ENCODE measurements at places on chromosomes 4 and X. TPM values are rescaled to one million over a fixed set of nuclear protein-coding genes. Genes with fewer than 3 reads are reported as not detected.

CFI gene
- 0.94 TPM for total RNA-seq

TIGD2 gene
- 10.4 TPM for total RNA-seq

XG gene
- total RNA-seq = not detected

COL4A6 gene
- 0.02 TPM for total RNA-seq

RBM46 gene
- not detected for total RNA-seq

CT55 gene
- total RNA-seq = 50.9 TPM

ASB11 gene
- total RNA-seq = not detected

PDLIM3 gene
- total RNA-seq = not detected

DNA sequence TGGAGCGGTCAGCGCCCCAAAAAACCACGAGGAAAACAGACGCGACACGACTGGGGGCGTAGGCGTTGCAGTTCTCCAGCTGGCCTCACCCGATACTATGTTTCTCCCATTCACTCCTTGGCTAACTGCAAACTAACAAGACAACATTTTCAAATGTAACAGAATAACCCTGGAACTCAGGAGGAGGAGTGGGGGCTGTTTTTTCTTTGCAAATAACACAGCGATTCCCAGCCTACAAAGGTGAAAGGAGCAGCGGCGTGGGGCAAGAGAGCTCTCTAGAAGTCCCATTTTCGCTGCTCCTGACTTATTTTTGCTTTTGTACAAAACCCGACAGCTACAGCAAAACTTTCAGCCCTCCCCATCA is 1.6 kb downstream of the SOX3 start:
- H3K27ac ChIP-seq = no peak overlapping the region
- no peaks in the 10 kb centered on the region for H3K27me3 ChIP-seq
- H3K36me3 ChIP-seq = no peaks in the 10 kb centered on the region
- H3K4me3 ChIP-seq = no peak overlapping the region

DNA sequence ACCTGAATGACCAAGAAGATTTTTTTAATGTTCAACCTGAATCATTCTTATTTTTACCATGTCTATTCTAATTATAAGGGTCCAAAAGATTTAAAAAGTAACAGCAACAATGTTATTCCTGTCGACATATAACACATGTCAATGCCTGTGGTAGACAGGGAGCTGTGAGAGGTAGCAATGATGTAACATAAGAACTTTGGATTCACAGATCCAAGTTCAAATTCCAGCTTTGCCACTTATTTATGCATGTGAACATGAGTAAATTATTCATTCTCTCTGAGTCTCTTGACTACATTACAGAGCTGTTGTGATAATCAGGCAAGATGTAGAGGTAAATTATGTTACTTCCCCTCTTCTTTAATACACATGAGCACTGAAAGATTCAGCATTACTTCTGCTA is 54.5 kb downstream of the KLHL8 start:
- no peaks in the 10 kb centered on the region for H3K4me1 ChIP-seq
- no peaks in the 10 kb centered on the region for H3K27me3 ChIP-seq
- no peak overlapping the region for H3K4me3 ChIP-seq
- no peak for DNase-seq

DNA sequence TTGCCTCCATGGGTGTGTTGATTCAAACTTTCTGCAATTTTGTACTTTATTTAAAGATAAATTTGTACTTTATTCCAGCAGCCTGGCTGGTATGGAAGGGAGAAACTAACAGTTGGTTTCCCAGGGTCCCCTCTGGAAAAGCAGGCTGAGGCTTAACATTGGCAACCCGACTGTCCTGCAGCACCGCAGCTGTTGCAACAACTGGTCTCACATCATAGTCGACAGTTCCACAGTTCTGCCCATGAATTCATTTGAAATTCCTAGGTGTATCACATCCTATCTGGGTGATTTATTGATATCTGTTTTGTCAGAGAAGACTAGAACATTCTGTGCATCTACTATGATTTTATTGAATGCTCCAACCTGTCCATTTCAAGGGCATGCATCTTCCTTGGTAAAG is 98.8 kb upstream of the GATB start:
- no peaks in the 10 kb centered on the region for H3K36me3 ChIP-seq
- no peak overlapping the region for H3K4me3 ChIP-seq
- H3K27me3 ChIP-seq = peaks cover 30% of the 10 kb centered on the region
- H3K27ac ChIP-seq = no peak overlapping the region

- no peak overlapping the region for H3K27ac ChIP-seq
- H3K27me3 ChIP-seq = no peaks in the 10 kb centered on the region
- H3K4me1 ChIP-seq = peaks cover 6% of the 10 kb centered on the region
- peaks cover 6% of the 10 kb centered on the region for H3K36me3 ChIP-seq
- H3K4me3 ChIP-seq = no peak overlapping the region
- DNase-seq = no peak
These were observed 88.9 kb downstream of the UBE2K start for GRCh38 chr4:39786838-39787237.

GRCh38 chrX:120357186-120357585 is 4.7 kb upstream of the ATP1B4 start:
- H3K27ac ChIP-seq = no peak overlapping the region
- no peaks in the 10 kb centered on the region for H3K27me3 ChIP-seq
- H3K36me3 ChIP-seq = no peaks in the 10 kb centered on the region
- H3K4me3 ChIP-seq = no peak overlapping the region

GRCh38 chr4:140150636-140150885 is 3.4 kb downstream of the MAML3 start:
- peaks cover 33% of the 10 kb centered on the region for H3K4me1 ChIP-seq
- DNase-seq = no peak
- peaks cover 22% of the 10 kb centered on the region for H3K27me3 ChIP-seq
- peak overlapping the region; percentile 69 for H3K27ac ChIP-seq

DNA sequence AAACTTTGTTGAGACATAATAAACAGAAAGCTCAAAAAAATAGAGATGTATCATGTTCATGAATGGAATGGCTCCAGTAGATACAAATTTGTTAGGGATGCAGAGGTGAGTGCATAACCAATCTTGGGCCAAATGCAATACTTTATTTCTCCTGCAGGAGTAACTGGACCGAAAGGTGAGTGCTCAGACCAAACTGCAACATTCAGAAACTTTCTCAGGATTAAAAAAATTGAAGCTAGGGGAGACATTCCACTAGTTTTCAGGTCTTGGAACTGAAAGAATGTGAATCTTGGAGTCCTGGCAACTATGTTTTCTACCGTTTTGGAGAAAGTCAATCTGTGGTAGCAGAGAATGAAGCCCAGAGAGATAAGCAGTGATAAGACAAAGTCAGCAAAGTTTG is 21.2 kb upstream of the LCORL start:
- no peaks in the 10 kb centered on the region for H3K36me3 ChIP-seq
- no peak overlapping the region for H3K27ac ChIP-seq
- no peak for DNase-seq
- no peaks in the 10 kb centered on the region for H3K4me1 ChIP-seq
- no peak overlapping the region for H3K4me3 ChIP-seq

GRCh38 chr4:156954587-156954986 is 17.0 kb downstream of the PDGFC start:
- no peaks in the 10 kb centered on the region for H3K4me1 ChIP-seq
- no peaks in the 10 kb centered on the region for H3K36me3 ChIP-seq
- H3K4me3 ChIP-seq = no peak overlapping the region

DNA sequence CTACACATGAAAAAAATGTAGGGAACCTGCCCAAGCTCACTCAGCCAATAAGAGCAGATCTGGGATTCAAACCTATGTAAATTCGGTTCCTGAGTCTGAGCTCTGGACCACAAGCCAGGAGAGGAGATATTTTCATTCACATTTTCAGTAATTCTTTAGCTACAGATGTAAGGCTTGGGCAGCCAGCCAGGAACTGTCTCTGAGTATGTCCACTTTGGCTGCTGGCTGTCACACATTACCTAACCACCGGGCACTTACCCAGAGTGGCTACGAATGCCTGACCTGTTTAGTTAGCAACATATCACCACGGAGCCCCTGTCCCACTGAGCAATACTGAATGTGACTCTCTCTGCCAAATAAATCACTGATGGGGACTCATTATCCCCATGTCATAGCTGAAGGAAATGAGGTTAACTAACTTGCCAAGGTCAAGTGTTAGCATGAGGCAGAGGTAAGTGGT is 15.3 kb downstream of the USP46 start:
- H3K36me3 ChIP-seq = no peaks in the 10 kb centered on the region
- no peaks in the 10 kb centered on the region for H3K27me3 ChIP-seq
- no peak overlapping the region for H3K4me3 ChIP-seq
- no peak for DNase-seq
- no peak overlapping the region for H3K27ac ChIP-seq

DNA sequence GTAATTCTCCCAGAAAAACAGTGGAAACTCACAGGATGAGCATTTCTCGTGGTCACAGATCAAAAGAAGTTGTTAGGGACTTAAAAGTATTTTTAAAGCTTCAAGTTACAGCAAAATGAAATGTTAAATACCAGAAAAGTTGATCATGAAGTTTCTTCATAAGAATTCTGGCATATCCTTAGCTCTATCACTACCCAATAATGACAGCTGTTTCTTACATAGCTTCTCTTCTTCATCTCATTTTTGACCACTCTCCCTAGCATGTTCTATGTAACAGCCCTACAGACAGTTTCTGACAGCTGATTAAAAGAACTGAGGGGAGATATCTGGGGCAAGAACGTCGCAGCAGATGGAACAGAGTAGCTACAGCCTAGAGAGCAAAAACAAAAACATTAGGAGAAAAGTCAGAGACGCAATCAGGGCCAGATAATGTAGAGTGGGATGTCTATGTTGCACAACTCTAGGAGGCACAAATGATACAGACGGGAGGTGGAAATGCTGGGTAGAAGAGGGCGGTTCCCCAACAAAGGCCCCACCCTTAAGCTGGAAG is 108.7 kb downstream of the CORIN start:
- H3K4me3 ChIP-seq = no peak overlapping the region
- H3K36me3 ChIP-seq = no peaks in the 10 kb centered on the region
- no peaks in the 10 kb centered on the region for H3K27me3 ChIP-seq
- no peak for DNase-seq
- no peaks in the 10 kb centered on the region for H3K4me1 ChIP-seq

- no peak overlapping the region for H3K27ac ChIP-seq
- H3K4me1 ChIP-seq = no peaks in the 10 kb centered on the region
- H3K4me3 ChIP-seq = no peak overlapping the region
These were observed 34.6 kb upstream of the SLC9A7 start for GRCh38 chrX:46793386-46794143.

DNA sequence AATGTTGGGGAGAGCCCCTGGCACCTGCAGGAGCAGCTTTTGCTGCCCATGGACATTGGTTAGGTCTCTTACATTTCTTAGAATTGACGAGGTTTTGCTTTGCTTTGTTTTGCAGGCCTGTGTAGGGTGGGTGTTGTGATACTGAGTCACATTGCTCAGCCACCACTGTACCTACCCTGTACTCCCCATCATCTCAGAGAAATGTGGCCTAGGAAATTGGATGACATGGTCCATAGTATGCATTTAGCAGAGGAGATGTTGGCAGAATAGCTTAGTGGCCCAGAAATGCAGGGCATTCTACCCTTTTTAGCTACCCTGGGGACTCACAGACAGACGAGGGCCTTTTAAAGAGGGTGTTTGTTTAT is 43.7 kb downstream of the IL21 start:
- H3K4me3 ChIP-seq = no peak overlapping the region
- H3K27ac ChIP-seq = no peak overlapping the region
- H3K4me1 ChIP-seq = no peaks in the 10 kb centered on the region
- no peaks in the 10 kb centered on the region for H3K36me3 ChIP-seq
- no peak for DNase-seq
- H3K27me3 ChIP-seq = no peaks in the 10 kb centered on the region

DNA sequence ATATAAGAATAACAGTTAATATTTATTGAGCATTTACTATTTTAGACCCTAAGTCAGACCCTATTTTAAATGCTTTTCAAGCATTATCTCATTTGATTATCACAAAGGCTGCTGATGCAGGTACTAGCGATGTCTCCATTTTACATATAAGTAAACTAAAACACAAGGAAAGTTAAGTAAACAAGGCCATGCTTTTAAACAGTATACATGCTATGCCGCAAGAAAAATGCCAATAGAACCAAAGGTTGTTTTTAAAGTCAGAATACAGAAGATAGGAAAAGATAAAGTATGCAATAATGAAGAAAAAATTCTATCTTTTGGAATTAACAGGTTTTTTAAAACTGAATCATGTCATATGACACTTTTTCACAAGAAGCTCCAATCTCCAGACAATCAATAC is 26.2 kb downstream of the RFC1 start:
- no peak for DNase-seq
- peaks cover 34% of the 10 kb centered on the region for H3K36me3 ChIP-seq
- H3K27me3 ChIP-seq = no peaks in the 10 kb centered on the region
- H3K4me3 ChIP-seq = no peak overlapping the region

- DNase-seq = no peak
- H3K27me3 ChIP-seq = no peaks in the 10 kb centered on the region
- no peak overlapping the region for H3K27ac ChIP-seq
- H3K36me3 ChIP-seq = no peaks in the 10 kb centered on the region
- H3K4me1 ChIP-seq = no peaks in the 10 kb centered on the region
These were observed 206.9 kb upstream of the INTU start for GRCh38 chr4:127425851-127426250.

DNA sequence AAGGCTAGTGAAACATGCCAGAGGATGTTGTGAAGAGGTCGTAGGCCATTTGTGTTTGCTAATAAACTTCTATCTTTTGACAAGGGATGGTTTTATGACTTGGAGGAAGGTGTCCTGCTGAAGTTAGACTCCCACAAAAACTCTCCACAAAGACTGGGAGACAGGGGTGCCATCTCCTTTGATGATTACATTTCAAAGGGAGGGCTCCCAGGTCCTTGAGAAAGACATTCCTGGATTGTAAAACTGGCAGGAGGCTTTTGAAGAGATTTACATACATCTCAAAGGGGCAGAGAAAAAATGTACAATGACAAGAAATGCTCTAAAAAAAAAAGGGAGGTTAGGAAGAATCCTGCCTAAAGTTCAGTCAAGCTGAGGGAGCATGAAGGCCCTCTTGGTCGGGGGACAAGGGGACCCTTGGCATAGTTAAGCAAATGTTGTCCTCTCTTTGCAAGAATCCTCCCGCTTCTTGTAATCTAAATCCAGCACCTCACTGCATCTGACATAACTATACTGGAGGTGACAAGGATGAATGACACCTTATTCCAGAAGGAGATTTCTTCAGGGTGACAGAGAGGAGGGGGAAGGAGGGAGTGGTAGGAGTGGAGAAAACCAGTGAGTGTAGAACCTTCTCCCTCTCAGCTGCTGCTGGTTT is 41.1 kb upstream of the MGST2 start:
- no peak for DNase-seq
- H3K27ac ChIP-seq = no peak overlapping the region
- peaks cover 7% of the 10 kb centered on the region for H3K27me3 ChIP-seq
- no peaks in the 10 kb centered on the region for H3K4me1 ChIP-seq
- H3K36me3 ChIP-seq = no peaks in the 10 kb centered on the region

Data from K562 (cell line).